ENCODE measurements at places on chromosomes 13 and 19.
A peak's percentile ranks its signal among the peaks of the same experiment; 100 is the strongest.

- DNase-seq = no peak
These were observed 17.6 kb downstream of the ZNF121 start for GRCh38 chr19:9566729-9567128.

- peak; percentile 46 for DNase-seq
These were observed 14.8 kb downstream of the OPA3 start for GRCh38 chr19:45569619-45570421.

DNA sequence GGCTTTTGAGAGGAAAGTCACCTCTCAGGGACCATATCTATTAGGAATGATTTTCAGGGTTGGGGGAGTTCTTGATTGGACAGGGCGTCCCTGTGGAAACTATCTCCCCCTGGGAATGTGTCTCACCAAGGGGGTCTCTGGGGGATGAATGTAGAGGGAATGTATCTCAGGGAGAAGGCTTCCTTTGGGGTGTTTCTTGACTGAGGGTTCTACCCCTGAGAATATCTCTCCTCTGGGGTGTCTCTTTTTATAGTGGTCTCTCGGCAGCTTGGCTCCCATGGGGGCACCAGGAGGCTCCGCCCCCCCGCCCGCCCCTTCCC lies 1.0 kb downstream of the RTBDN start:
- no peak for DNase-seq

DNA sequence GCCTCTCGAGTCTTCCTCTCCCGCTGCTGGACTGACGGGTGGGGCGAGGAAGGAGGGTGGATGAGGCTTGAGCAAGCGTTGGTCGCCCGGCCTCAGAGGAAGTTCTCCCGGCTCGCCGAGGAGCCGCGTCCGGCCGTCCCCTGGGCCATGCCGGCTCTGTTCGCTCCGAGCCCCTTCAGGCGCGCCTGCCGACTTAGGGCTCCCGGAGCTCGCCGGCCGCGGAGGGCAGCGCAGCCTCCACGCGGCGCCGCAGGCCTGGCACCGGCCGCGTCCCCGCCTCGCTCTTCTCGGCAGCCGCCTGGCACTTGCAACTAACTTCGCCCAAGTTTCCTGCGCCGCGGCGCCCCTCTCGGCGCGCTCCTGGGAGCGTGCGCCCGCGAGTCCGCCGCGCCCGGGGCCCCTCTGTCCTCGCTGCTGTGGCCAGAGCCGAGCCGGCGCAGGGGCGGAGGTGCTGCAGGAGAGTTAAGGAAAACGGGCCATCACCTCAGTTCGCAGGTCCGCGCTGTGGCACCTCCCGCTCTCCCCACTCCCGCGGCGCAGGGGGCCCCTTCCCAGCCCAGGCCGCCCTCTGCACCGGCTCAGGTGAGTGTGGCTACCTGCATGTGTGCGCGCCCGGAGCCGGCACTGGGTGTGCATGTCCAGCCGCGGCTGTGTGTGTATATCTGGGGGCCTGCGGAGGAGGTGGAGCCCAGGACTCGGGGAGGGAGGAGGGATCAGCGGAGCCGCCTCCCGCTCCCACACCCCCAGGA lies 641 bp upstream of the SOX21 start:
- peak; percentile 77 for DNase-seq

GRCh38 chr13:111020546-111020945 lies 94.6 kb upstream of the ARHGEF7 start:
- no peak for DNase-seq

DNA sequence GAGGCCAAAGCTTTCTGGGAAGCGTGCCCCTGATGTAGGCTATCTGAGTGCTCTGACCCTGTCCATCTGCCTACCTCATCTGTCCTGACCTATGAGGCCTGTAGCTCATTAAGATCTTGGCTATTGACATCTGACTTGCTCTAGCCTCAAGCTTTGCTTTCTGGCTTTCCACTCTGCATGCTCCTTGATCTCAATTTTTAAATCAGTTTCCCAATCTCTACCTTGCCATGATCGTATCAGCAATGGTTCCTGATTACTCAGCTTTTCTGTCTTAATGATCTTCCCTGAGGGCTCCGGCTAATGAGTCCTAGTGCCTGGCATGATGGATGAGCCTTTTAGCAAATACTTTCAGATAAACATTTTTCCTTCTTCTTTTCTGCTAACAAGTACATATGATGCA lies 262.0 kb downstream of the NDFIP2 start:
- no peak for DNase-seq

- DNase-seq = peak; percentile 92
These were observed 10.7 kb downstream of the ABHD8 start for GRCh38 chr19:17292301-17293074.

GRCh38 chr13:89980896-89981295 lies 1366.6 kb upstream of the MIR17HG start:
- no peak for DNase-seq

DNA sequence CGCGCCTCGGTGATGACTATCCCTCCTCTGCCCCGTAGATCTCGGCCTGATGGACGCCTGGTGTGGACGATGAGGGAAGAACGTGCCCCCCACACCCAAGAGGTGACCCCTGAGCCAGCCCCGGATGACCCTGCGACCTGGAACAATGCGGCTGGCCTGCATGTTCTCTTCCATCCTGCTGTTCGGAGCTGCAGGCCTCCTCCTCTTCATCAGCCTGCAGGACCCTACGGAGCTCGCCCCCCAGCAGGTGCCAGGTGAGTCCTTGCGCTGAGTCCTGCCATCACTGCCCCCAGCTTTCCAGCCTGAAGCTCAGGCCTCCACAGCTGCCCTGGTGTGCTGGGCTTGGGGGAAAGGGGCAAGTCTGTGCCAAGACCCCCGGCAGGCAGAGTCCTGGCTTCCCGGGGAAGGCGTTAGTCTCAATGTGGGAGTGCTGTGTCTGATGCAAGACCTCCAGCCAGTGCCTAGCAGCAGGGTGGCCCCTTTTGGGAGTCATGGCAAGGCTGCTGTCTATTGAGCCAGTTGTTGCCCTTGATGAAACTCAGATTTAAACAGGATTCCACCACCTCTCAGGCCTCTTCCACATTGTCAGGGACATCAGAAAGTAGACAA lies 67.5 kb downstream of the CHST8 start:
- no peak for DNase-seq

GRCh38 chr13:52161181-52161646 lies 1.8 kb upstream of the NEK3 start:
- DNase-seq = no peak

DNA sequence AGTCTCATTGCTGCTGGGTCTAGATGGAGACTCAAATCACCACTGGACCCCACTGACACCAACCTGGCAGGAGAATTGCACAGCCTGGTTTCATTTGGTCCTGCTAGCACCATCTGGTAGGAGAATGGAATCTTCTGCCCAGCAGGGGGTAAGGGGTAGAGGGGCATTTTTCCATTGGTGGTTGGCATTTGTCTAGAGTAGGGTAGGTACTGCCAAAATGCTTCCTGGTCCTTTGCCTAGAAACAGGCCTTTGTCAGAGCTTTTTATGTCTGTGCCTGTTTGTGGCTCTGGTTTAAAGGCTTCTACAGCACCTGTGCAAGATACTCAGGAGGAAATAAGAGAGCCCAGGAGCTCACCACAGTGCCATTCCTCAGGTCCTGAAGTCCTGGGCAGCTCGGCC lies 121.3 kb downstream of the KCTD12 start:
- no peak for DNase-seq

DNA sequence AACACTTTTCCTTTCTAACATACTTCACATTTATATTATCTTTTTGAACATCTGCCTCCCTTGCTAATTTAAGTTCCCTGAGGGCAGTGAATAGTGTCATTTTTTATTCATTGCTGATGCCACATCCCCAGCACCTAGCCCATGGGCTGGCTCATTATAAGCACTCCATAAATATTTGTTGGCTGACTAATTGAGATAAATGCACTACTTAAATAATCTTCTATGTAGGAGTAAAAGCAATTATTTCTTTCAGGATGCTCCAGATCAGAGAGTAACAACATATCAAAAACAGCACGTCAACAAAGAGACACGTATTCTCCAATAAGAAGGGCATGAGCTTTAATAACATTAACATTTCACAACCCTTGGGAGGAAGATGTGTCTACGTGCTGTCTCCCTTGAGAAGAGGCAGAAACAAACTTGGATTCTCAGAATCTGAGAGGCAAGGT lies 228.2 kb downstream of the LHFPL6 start:
- no peak for DNase-seq

DNA sequence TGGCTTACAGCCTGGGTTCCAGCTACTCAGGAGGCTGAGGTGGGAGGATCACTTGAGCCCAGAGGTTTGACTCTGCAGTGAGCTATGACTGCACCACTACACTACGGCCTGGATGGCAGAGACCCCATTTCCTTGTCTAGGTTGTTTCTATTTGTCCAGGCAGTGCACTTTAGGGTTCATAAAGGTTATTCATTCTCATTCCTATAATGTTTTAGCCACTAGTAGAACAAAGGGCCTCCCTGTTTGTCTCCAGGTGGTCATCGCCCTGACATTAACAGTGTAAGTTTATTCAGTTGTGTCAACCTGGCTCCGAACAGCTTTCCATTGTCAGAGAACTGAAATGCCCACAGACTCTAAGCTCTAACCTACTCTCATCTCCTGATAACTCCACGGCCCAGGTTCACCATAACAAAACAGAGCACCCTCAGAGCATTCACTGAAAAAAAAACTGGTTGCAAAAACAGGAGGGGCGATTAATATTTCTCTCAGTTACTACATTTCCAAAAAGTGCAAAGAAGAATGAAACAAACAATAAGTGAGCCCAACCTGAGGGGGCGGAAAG lies 37.1 kb downstream of the SMAD9 start:
- peak; percentile 67 for DNase-seq

GRCh38 chr13:97240788-97241734 lies 18.9 kb downstream of the MBNL2 start:
- no peak for DNase-seq

- no peak for DNase-seq
These were observed 83.3 kb downstream of the KCTD15 start for GRCh38 chr19:33879818-33880575.

DNA sequence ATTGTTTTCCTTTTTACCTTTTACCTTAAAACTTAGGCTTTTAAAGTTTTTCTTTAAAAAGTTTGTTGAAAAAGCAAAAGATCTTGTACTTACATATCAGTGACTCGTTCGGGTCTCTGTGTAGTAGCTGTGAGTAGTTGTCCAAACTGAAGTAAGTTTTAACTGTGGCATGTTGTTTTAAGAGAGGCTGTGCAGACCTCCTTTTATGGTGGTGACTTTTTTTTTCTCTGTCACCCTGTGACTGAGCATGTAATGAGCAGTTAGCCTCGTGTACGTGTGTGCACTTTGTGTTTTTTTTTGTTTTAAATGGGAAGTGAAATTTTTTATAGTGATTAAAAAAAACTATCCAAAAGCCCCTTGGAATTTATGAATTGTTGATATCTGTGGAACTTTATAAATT lies at the start of gene GPR183:
TSS of gene GPR183 (minus strand) at position 153 of the 400 bp plus-strand sequence. CDS start 11,254 bp downstream, outside the sequence.
- DNase-seq = no peak

- no peak for DNase-seq
These were observed 56.9 kb upstream of the KCTD4 start for GRCh38 chr13:45257638-45258333.

DNA sequence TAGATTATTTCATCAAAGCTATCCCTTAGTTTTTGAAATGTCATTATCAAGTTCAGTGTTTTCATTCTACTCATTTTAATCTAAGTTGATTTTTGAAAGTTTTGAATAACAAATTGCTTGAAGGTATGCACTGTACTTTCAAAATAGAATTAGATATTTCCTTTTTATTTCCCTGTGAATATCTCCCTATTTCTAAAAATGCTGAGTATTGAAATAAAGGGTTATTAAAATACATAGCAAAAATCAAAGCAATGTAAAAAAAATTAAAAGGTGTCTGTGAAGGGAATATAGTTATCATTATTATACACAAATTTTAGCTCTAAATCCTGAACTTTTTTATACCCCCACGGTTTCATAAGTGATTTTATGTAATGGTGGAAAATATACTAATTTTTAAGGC lies 967.8 kb downstream of the PCDH9 start:
- DNase-seq = no peak

- DNase-seq = no peak
These were observed 906.8 kb upstream of the SPRY2 start for GRCh38 chr13:81247711-81248110.

DNA sequence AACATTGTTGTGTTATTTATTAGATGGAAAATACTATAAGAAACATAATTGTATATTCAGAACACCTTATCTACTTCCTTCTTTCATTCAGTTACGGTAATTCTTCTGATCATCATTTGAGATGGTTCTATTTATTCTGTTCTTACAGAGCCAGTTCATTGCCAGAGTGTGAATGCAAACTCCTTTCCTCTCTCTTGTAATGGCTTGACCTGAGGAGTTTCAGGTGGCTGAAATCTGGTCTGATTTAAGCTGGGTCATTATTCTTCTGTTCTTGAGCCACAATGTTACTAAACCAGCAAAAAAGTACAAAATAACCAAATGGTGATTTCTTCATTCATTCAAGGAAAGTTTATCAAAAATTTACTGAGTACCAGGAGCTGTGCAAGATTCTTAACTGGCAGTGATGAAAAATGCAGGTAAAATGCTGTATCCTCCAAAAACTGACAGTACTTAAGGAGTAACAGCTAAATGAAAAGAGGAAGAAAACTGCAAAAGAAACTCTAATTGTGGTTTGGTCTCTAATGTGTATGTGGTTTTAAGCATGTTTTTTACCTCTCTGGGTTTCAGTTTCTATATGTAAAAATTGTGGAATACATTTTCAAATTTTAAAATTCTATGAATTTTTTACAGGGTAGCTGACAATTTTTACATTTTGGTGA lies 182.4 kb upstream of the UFM1 start:
- DNase-seq = no peak

DNA sequence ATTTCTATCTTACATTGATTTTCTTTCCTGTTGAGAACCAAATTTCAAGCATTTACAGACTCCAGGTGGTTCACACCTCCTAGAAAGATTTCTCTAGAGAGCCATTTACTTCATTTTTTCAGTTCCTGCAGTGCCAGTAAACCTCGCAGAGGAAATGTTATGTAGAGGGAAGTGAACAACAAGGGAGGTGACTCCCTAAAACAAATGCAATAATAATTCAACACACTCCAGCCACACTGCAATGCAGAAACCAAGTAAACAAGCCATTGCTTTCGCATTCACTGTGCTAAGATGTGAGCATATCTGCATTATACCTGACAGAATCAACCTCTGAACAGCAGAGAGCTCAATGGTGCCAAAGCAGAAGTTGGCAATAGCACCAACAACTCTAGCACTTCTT lies 215.1 kb downstream of the RBM26 start:
- DNase-seq = no peak

GRCh38 chr19:12314553-12314952 lies 18.9 kb downstream of the ZNF563 start:
- DNase-seq = no peak

DNA sequence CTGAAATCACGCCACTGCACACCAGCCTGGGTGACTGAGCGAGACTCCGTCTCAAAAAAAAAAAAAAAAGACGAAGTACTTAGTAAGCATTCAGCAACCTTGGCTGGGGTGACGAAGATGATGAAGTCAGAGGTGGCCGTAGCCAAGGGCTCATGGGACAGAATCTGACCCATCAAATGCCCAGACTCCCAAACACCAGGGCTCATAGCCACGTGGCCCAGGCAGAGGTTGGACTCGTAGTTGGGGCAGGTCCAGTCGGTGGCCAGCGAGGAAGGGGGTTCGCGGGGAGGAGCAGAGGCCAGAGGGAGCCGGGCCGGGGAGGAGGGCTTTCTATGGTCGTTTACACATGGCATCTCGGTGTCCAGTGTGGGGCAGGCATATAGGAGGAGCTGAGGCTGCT lies 52.1 kb upstream of the EHD2 start:
- DNase-seq = no peak

- no peak for DNase-seq
These were observed 12.1 kb downstream of the CRYL1 start for GRCh38 chr13:20513466-20513995.

All from NCI-H146 (cell line).